ENCODE measurements at places on chromosomes 1 and 21.

GRCh38 chr1:189131576-189131975, 1346.1 kb downstream of the BRINP3 start:
- no peak for DNase-seq

DNA sequence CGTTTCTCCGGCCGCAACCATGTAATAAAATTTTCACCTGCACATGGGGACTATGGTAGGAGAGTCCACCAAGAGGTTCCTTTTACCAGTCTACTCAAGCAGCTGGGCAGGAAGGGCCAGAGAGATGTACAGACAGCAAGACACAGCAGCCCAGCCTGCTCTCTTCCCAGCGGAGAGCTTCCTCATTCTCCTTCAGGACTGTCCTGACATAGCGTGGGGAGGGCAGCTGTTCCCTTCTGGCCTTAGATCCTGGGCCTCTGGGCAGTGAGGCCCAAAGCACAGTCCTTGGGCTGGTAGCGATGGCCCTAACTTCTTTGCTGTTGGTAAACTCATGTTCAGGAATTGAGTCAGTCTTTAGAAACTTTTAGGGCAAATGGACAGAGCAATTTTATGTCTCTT, 89.1 kb downstream of the BCAR3 start:
- DNase-seq = no peak

DNA sequence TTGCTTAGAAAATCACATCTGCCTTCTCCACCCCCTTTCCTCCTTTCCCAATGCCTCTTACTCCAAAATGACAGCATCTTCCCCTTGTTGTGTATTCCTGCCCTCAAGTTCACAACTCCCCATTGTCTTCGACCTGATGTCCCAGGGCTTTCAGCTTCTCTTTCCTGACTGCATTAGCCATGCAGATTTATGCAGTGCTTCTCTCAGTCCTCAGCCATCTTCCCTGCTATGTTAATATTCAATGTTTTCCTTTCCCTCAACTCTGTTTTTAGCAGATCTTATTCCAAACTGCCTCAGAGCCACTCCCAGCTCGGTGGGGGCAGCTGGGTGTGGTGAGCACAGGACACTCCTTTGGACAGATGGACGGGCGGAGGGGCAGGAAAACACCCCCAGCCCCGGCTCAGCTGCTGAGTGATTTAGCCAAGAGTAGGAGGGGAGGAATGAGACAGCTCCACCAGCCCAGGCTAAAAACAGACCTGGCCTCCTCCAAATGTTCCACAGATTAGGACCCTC, 71.0 kb downstream of the CD2 start:
- no peak for DNase-seq

DNA sequence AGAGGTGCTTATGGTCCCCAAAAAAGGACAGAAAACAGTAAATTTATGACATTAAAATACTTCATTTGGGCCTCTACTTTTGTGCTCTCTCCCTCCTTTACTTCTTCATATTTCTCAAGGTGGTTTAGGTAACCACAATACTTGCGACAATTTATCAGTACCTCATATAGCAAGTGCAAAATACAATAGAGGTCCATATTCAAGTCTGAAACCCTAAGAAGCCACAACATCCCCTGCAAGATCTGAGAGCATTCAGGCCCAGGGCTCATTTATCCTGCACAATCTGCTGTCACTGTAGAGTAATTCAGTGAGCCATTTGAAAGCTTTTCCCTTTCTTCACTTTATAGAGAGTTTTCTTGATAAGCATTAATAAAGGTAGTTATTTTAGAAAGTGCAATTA, 24.2 kb upstream of the ATP6V1G3 start:
- no peak for DNase-seq

DNA sequence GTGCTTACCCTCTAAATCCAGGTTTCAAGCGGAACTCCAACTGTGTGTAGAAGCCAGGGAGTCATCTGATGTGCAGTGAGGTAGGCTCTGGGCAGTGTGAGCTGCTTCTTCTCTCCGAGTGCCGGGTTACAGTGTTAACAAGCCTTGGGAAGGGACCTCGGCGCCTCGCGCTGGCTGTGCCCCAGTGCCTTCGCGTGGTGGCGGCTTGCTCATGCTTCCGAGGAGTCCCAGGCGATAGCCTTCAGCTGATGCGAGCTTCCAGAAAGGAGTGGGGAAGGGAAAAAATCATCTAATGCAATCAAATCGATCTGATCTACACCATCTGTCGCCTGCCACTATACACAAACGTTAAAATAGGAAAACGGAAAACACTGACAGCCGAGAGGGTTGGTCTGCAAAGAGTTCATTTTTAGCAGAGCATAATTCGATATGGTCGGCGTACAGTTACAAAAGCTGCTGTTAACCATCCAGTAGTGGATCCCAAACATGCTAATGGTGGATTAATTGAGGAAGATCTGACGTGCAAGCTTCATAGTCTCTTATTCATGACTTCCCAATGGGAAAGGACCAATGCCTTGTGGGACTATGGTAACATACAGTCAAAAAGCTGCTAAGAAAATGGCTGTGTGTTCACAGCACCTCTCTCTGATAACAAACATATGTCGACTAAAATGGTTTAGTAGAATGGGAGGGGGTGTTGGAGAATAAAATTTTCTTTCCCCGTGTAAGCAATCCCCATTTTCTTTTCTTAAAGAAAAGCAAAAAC, 128.7 kb upstream of the DPYD start:
- DNase-seq = no peak

Measured in stimulated activated CD4-positive, alpha-beta T cell treated with anti-CD3 and anti-CD28 coated beads, Interleukin-4, amount 100 ng/mL, for 24 hours (primary cell).